Aorta (tissue), 5 donors: ENCODE measurements at places on chromosomes 2 and 18. TPM values are rescaled to one million over a fixed set of nuclear protein-coding genes. Genes with fewer than 3 reads are reported as not detected.
A peak's percentile ranks its signal among the peaks of the same experiment; 100 is the strongest.

GRCh38 chr18:78630981-78631510, 348.6 kb upstream of the SALL3 start:
- DNase-seq: no peak
- H3K4me1 ChIP-seq: no peaks in the 10 kb centered on the region
- no peak overlapping the region for H3K27ac ChIP-seq
- no peaks in the 10 kb centered on the region for H3K36me3 ChIP-seq

DNA sequence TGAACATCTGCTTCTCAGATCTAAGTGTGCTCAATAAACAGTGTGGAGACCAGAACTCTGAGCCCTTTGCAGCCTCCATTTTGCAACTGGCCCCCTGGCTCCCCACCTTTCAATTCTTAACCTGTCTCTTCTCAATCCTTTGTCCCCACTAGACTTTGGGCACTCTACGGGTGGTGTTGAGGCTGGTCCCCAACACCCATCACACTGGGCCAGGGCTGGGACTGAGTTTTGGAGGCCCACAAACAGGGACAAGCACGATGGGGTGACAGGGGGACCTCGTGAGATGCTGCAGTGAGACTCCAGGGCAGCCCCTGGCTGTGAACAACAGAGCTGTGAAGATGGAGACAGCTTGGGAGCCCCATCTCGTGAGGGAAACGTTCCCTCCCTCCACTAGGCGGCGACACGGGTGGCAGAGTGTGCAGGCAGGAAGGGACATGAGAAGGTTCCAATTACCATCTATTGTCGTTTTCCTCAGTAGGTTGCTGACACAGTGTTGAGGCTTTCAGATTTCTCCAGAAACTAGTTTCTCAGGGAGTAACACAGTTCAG, 1.2 kb downstream of the ANKMY1 start:
- H3K36me3 ChIP-seq: no peaks in the 10 kb centered on the region
- H3K4me3 ChIP-seq: no peak overlapping the region
- H3K27ac ChIP-seq: no peak overlapping the region
- no peaks in the 10 kb centered on the region for H3K27me3 ChIP-seq

PPP1R7 gene
- total RNA-seq: 41.1 TPM

GRCh38 chr2:10266133-10266620, 36.5 kb upstream of the HPCAL1 start:
- no peak overlapping the region for H3K4me3 ChIP-seq
- H3K4me1 ChIP-seq: no peaks in the 10 kb centered on the region
- H3K27ac ChIP-seq: no peak overlapping the region
- no peaks in the 10 kb centered on the region for H3K27me3 ChIP-seq

GRCh38 chr18:63322908-63323634, 3.5 kb upstream of the BCL2 start:
- H3K36me3 ChIP-seq: no peaks in the 10 kb centered on the region
- DNase-seq: no peak
- peak overlapping the region; percentile 38 for H3K27ac ChIP-seq
- no peaks in the 10 kb centered on the region for H3K27me3 ChIP-seq
- no peaks in the 10 kb centered on the region for H3K4me1 ChIP-seq
- H3K4me3 ChIP-seq: no peak overlapping the region

DNA sequence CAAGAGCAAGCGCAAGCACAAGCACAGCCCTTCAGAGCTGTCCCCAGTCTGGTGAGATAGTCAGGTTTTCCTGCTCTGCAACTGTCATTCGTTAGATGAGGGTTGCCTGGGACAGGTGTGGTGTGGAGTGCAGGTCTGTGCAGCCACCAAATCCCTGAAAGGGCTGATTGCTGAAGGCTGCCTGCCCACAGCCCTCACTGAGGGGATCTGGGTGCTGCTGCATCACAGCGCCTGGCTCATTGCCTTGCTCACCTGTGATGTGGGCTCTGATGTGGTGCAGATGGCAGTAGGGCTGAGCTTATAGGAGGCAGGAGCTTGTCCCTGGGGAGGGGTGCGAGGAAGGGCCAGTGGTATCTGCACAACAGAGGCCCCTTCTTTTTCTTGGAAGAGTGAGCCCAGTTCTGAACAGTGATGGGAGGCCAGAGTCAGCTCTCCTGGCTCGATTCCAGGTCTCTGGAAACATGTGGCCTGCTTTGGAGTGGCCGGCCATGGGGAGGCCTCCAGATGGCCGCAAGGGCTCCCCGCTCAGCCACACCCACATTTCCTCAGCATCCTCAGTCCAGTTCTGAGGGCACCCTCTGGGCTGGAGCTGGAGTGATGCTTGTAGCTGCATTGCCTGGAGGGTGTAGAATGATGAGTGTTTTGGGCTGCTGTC, 11.4 kb downstream of the UBE2F start:
- no peak overlapping the region for H3K27ac ChIP-seq
- H3K36me3 ChIP-seq: no peaks in the 10 kb centered on the region
- peak; percentile 61 for DNase-seq
- H3K4me3 ChIP-seq: no peak overlapping the region
